Bladder microvascular endothelial cell (primary cell): ENCODE measurements at places on chromosomes 5 and 9. TPM values are rescaled to one million over a fixed set of nuclear protein-coding genes. Genes with fewer than 3 reads are reported as not detected.

Gene KIAA1958
- 0.32 and 5.4 TPM in 2 replicates for total RNA-seq

Gene TRIM36
- total RNA-seq, result 0.38 and 0.49 TPM in 2 replicates

Gene PFN3
- total RNA-seq, result not detected in 2 replicates

Gene LHFPL2
- 29.8 and 78.5 TPM in 2 replicates for total RNA-seq

Gene WNK2
- 0.06 TPM in 1 of 2 replicates, not detected in the other for total RNA-seq

Gene ENTR1
- total RNA-seq, result 21.4 and 34.0 TPM in 2 replicates

Gene C9orf153
- 0.94 TPM in 1 of 2 replicates, not detected in the other for total RNA-seq

Gene FAM81B
- not detected in 2 replicates for total RNA-seq
